H54 (cell line): ENCODE measurements at places on chromosomes 2 and 18.

DNA sequence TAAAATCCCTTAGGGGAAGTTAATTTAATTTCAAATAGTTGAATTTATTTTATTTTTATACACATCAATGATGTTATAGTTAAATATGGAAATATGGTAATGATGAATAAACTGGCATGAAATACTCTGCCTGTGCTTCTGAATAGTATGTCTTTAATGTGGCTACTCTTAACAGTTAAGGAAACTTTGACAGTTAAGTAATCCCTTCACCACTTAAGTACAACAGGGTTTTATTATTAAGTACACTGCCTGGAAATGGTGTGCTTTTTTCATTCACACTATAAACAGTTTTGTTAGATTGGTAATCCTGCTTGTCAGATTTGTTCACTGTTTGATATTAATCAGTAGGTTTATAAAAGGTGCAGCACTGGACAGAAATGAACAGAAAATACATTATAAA, 412.0 kb upstream of the ZEB2 start:
- no peak for DNase-seq

GRCh38 chr2:148027822-148028221, 6.9 kb downstream of the MBD5 start:
- DNase-seq = no peak

DNA sequence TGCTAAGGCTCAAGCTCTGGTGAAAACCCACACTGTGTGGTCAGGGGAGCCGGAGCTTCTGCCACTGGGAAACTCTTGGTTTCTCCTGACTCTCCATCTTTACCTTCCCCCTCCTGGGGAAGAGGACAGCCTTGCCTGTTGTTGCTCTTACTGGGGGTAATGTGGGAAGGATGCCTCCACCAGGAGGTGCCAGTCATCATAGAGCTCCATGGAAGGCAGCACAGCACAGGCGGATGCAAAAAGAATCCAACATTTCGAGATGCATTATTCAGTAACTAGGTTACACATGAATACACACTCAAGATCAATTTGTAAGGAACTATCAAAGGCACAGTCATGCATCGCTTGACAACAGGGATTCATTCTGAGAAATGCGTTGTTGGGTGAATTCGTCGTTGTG, 322.6 kb downstream of the AFF3 start:
- no peak for DNase-seq

DNA sequence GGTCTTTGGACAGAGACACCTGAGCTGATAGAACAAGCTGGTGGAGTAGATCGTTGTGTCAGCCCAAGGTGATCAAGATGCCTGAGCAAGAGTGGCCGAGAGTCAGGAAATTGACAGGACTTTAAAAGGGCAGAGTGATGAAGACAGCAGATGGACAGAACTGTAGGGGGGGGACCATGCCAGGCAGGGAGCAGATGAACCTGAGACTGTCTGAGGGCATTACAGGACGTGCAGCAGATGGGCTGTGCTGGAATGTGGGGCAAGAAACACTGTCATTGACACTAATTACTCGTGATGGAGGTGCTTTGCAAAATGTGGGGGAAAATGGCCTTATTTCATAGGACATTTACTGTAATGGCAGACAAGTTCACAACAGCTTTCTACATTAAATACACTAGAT, 225.0 kb downstream of the THSD7B start:
- no peak for DNase-seq

DNA sequence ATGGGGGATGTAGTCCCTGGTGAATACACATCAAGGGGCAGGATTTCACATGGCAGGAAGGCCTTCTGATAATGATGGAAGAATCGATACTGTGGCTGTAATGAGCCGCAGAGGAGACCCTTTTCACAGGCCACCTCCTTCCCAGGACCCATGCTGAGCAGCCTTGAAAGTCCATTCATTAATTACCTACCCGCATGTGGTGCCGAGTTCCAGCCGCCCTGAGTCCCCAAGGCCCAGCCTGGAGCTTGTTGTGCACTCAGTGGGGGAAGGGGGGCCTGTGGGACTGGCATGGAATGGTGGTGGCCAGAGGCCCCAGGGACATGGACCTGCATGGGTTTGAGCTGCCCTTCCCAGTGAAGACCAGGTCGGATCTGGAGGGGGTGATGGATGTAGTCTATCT, 25.5 kb downstream of the ASB18 start:
- DNase-seq = no peak
